Nephron progenitor cell (in vitro differentiated cells): ENCODE measurements at places on chromosomes 6 and 20.
A peak's percentile ranks its signal among the peaks of the same experiment; 100 is the strongest.

DNA sequence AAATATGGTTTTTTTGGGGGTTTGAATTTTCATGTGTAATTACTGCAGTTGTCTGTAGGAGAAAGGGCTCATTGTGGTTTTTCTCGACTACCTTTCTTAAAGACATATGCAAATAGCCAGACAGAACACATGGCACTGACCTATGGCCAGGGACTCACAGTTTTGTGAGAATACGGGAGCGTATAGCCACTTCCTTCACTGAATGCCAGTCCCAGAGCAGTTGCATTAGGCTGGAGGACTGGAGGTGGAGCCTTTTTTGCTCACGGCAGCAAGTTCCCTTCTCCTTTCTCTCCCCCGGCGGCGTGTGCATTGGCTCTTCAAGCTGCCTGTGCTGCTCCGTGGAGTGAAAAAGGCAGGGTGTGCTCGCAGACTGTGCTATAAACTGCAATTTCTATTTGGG lies 114.9 kb downstream of the AKAP7 start:
- H3K36me3 ChIP-seq: peaks cover 3% of the 10 kb centered on the region
- peaks cover 36% of the 10 kb centered on the region for H3K4me1 ChIP-seq
- DNase-seq: peak; percentile 47
- no peaks in the 10 kb centered on the region for H3K27me3 ChIP-seq
- no peak overlapping the region for H3K27ac ChIP-seq

DNA sequence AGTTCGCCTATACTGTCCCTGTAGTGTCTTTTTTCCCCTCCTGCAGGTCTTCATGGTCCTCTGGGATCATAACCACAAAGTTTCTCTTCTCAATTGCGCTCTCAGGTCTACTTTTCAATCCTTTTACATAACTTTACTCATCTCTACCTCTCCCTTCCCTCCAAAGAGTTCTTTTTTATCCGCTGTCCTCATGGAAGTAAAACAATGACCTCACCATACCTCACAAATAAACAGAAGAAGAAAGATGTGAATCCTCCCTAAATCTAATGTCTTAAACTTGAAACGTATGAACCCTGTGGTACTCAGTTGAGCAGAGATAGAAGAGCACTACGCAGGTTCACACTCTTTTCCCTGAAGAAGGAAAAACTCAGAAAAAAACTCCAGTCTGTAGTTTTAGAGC lies 12.1 kb upstream of the HLA-DQA1 start:
- H3K36me3 ChIP-seq: no peaks in the 10 kb centered on the region
- no peaks in the 10 kb centered on the region for H3K4me1 ChIP-seq
- no peak overlapping the region for H3K27ac ChIP-seq
- H3K4me3 ChIP-seq: no peak overlapping the region
- H3K27me3 ChIP-seq: peaks cover 4% of the 10 kb centered on the region

GRCh38 chr20:32999603-33000250 lies 4.5 kb downstream of the SUN5 start:
- no peak for DNase-seq
- H3K27me3 ChIP-seq: peaks cover 15% of the 10 kb centered on the region
- no peaks in the 10 kb centered on the region for H3K4me1 ChIP-seq
- no peaks in the 10 kb centered on the region for H3K36me3 ChIP-seq
- H3K27ac ChIP-seq: no peak overlapping the region

- H3K27ac ChIP-seq: no peak overlapping the region
- no peaks in the 10 kb centered on the region for H3K36me3 ChIP-seq
- H3K27me3 ChIP-seq: peaks cover 4% of the 10 kb centered on the region
- DNase-seq: no peak
- no peak overlapping the region for H3K4me3 ChIP-seq
Measured at GRCh38 chr6:11929241-11929835, 82.8 kb upstream of the HIVEP1 start.
